Cardiac muscle cell (in vitro differentiated cells and primary cell): ENCODE measurements at places on chromosomes 5 and 9. TPM values are rescaled to one million over a fixed set of nuclear protein-coding genes. Genes with fewer than 3 reads are reported as not detected.

HAPLN1 gene
- total RNA-seq = 11.9 and 14.3 TPM in 2 replicates

RNF183 gene
- total RNA-seq = 0.06 and 0.53 TPM in 2 replicates

TRPM3 gene
- total RNA-seq = 0.24 and 0.60 TPM in 2 replicates

C9orf43 gene
- 0.42 and 2.3 TPM in 2 replicates for total RNA-seq
